Panc1 (cell line): ENCODE measurements at places on chromosomes 4 and X. TPM values are rescaled to one million over a fixed set of nuclear protein-coding genes. Genes with fewer than 3 reads are reported as not detected.

Gene CLDN34
- not detected for total RNA-seq

Gene OPRPN
- not detected for total RNA-seq

Gene TSPAN5
- total RNA-seq, result 61.9 TPM

Gene SYTL4
- total RNA-seq, result 0.15 TPM

Gene DGAT2L6
- not detected for total RNA-seq

Gene GABRB1
- total RNA-seq, result not detected

Gene PRKG2
- total RNA-seq, result 0.59 TPM

GRCh38 chrX:55167901-55168300 is 52.2 kb upstream of the PAGE5 start:
- DNase-seq, result no peak

- DNase-seq, result no peak
Measured at GRCh38 chr4:128916832-128917231, 107.3 kb downstream of the JADE1 start.

DNA sequence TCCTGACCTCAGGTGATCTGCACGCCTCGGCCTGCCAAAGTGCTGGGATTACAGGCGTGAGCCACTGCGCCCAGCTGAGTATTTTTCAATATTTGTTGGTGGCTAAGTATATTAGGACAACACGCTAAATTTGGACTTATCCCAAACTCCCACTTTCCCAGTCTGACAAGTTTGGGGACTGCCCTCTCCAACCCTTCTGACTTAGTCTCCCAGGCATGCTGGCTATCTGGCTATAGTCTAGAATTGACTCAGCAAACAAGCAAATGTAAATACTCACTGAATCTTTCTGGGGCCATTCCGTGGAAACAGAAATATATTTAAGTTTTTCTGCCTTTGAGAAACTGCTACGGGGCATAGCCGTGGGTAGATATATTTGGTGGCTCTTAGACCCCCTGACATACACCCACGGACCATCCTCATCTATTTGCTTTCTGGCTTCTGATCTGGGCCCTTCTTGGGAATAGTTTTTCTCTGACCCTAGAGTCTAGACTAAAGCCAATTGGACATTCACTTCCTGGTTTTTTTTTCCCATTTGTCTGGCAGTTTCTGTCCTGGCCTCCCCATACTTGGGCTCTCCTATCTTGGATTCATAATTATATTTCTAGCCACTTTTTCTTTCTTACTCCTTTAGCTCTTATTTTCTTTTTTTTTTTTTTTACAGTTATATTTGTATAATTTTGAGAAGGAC is 11.3 kb upstream of the DOCK11 start:
- DNase-seq, result no peak

- no peak for DNase-seq
Measured at GRCh38 chrX:14050709-14051108, 21.0 kb upstream of the GEMIN8 start.

DNA sequence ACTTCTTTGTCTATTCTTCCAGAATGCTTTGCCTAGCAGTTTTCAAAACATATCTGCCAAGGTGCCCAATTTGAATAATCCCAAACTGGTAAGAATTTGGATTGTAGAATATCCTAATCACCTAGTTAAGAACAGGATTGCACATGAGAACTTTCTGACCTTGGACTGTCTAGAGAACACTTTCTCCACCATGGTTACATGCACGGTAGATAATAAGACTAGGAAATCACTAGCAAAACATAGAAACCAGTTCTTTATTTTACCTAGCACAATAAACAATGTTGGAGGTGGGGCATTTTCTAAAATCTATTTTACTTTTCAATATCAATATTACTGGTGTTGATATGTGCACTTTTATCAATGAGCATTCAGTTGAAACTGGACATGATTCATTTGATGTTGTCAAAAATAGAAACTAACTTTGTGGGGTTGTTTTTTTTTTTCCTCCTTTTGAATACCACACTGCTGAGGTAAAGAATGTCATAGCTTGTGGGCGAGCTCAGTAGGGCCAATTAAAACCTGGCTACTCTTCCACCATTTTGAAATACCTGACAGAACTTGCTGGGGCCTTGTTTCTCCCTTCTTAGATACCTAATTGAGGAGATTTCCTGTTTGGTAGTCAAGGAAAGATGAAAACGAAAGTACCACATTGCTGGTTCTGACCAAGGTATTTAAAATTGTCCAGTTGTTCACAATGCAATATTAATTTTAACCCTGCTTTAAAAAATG is 10.4 kb downstream of the MID1IP1 start:
- no peak for DNase-seq

GRCh38 chr4:3759236-3759635 is 6.9 kb upstream of the ADRA2C start:
- DNase-seq, result no peak

GRCh38 chr4:54958236-54958635 is 167.2 kb downstream of the KDR start:
- no peak for DNase-seq

GRCh38 chr4:11495818-11496217 is 67.1 kb upstream of the HS3ST1 start:
- no peak for DNase-seq

DNA sequence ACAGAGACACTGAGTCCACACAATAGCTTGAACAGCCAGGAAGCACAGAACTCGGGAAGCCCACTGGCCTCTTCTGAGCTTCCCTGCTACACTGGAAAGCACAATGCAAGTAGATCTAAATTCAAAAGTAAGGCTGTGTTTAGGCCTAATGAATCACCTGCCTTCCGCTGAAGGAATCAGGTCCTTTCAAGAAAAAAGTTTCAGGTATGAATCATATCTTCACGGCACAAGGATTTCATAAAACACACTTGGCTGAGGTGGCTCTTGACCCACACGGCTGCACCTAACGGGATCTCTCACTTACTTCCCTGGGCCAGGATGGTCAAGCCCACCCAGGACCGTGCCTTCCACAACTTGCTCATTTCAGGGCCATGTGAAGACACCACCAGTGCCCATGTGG is 59.3 kb downstream of the IRF2 start:
- DNase-seq, result no peak

DNA sequence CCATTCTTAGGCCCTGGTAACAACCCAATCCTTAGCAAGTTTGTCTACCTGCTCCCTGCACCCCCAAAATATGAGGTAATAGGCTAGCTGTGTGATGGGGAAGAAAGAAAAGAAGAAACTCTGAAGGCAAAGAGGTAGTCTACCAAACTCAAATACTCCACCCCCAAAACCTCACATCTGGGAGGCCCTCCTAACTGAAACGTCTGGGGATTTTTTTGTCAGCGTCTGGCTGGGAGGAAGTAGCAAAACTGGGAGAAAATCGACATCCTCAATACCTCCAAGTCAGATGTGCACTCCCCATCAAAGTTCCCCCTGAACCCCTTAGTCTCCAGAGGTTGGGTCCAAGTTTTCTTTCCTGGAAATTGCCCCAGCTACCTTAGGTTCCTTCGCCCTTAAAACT is 1.0 kb downstream of the LAMP2 start:
- no peak for DNase-seq

DNA sequence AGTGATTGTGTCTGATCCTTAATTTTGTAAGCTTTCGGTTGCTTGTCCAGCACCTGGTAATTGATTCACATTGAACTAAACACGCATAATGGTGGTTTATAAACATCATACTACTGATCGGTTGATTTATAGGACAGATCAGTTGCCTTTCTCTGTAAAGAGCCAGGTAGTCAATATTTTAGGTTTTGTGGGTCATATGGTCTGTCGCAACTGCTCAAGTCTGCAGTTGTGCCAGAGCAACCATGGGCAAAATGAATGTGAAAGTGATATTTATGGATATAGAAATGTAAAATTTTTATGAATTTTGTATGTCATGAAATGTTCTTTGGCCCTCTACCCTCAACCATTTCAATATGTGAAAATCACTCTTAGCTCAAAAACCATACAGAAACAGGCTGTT is 8.9 kb downstream of the JADE1 start:
- no peak for DNase-seq

- DNase-seq, result no peak
Measured at GRCh38 chr4:37662861-37663390, 23.2 kb downstream of the RELL1 start.

DNA sequence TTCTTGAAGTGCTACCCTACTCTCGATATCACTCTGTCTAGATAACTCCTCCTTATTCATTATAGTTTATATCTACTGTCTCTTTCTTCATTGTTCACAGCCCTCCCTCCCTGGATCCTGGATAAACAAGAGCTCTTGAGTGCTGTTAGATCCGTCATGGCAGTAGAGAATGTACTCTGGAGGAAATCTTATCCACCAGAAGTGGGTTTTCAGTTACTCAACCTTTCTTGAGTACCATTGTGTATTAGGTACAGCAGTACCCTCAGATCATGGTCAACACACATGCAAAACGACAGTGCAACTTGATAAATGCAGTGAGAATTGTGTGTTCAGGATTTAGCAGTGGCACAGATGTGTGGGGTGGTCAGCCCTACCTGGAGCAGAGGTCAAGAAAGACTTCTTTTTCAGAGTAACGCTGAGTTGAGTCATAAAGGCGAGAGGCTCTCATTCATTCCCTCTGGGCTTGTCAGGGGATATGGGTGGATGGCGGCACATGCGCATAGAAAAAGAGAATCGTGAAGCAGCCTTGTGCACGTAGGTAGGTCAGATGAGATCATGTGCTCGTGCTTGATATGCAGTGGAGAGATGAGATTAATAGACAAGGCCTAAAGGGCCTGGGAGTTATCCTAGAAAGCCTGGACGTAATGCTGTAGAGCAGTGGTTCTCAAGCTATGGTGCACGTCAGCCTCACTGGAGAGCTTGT is 89.5 kb downstream of the SNX25 start:
- DNase-seq, result no peak

- peak; percentile 38 for DNase-seq
Measured at GRCh38 chrX:153763989-153764755, at the start of gene PLXNB3. Gene PLXNB3, plus strand, starts transcription at chrX:153764249. Its CDS starts 1,287 bp downstream, at chrX:153765536.

DNA sequence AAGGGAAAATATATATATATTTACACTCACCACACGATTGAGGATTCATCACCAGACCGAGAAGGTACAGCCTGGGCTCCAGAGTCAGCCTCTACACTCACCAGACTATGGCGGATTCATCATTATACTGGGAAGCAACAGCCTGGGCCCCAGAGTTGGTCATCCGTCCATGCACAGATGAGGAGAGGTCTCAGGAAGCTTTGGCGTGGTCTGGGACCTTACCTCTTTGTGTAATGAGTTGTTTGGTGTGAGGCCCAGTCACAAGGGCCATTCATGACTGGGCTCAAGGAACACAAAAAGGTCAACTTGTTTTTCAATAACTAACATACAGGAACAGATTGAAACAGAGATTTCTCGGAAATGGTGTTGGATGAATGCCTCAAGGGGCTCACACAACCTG is 926.1 kb downstream of the FAM133A start:
- no peak for DNase-seq

GRCh38 chr4:93466446-93466845 is 362.1 kb upstream of the ATOH1 start:
- DNase-seq, result no peak

- peak; percentile 51 for DNase-seq
Measured at GRCh38 chr4:136864604-136865185, 667.6 kb downstream of the PCDH18 start.

GRCh38 chr4:147787204-147787603 is 55.3 kb downstream of the ARHGAP10 start:
- DNase-seq, result no peak

GRCh38 chr4:123587983-123588494 is 191.4 kb downstream of the SPRY1 start:
- peak; percentile 77 for DNase-seq

GRCh38 chr4:57144466-57144865 is 34.3 kb upstream of the IGFBP7 start:
- DNase-seq, result no peak

DNA sequence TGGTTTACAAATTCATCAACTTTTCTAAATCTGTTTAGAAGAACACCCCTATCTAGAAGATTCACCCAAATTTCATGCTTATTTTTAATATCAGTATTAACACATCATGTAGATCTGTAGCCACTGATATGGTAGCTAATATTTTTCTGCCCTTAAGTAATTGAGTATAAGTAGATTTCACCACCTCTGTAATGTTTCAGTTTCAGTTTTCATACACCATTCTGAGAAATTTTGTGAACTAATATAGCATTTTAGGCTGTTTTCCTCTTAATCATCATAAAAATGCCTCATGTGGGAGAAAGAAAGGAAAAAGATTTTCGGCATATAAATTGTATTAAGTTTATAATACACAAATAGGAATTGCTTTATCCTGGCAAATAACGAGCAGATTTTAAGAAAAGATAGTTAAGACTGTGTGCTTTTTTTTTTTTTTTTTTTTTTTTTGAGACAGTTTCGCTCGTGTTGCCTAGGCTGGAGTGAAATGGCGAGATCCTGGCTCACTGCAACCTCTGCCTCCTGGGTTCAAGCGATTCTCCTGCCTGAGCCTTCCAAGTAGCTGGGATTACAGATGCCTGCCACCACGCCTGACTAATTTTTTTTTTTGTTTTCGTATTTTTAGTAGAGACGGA is 21.4 kb upstream of the RBPJ start:
- no peak for DNase-seq

GRCh38 chr4:147370881-147371280 is 110.0 kb upstream of the EDNRA start:
- DNase-seq, result no peak

- DNase-seq, result no peak
Measured at GRCh38 chrX:16671005-16671404, 21.0 kb downstream of the S100G start.

GRCh38 chr4:74794382-74795010 is at the start of gene BTC:
Gene BTC, minus strand, starts transcription at chr4:74794523. Its CDS starts 198 bp downstream, at chr4:74794325.
- DNase-seq, result peak; percentile 18

GRCh38 chr4:125547836-125548235 is 233.1 kb downstream of the FAT4 start:
- no peak for DNase-seq

GRCh38 chr4:138972956-138973801 is 42.4 kb upstream of the NOCT start:
- DNase-seq, result no peak

DNA sequence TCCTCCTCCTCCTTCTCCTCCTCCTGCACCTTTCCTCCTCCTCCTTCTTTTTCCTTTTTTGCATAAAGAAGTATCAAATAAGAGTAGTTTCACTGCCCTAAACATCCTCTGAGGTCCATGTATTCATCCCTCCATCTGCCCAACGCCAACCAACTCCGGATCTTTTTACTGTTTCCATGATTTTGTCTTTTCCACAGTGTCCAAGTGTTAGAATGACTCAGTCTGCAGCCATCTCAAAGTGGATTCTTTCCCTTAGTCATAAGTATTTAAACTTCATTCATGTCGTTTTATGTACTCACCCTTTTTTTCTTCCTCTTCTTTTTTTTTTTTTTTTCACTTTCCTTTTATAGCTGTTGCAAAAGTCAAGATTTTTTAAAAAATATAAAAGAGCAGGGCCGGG is 12.9 kb downstream of the CSF2RA start:
- no peak for DNase-seq
